B cell (primary cell): ENCODE measurements at places on chromosomes 13 and 19. TPM values are rescaled to one million over a fixed set of nuclear protein-coding genes. Genes with fewer than 3 reads are reported as not detected.

The MADCAM1 gene
- total RNA-seq, result 1.9 and 2.5 TPM in 2 replicates

The CEACAM19 gene
- not detected in 2 replicates for total RNA-seq

DNA sequence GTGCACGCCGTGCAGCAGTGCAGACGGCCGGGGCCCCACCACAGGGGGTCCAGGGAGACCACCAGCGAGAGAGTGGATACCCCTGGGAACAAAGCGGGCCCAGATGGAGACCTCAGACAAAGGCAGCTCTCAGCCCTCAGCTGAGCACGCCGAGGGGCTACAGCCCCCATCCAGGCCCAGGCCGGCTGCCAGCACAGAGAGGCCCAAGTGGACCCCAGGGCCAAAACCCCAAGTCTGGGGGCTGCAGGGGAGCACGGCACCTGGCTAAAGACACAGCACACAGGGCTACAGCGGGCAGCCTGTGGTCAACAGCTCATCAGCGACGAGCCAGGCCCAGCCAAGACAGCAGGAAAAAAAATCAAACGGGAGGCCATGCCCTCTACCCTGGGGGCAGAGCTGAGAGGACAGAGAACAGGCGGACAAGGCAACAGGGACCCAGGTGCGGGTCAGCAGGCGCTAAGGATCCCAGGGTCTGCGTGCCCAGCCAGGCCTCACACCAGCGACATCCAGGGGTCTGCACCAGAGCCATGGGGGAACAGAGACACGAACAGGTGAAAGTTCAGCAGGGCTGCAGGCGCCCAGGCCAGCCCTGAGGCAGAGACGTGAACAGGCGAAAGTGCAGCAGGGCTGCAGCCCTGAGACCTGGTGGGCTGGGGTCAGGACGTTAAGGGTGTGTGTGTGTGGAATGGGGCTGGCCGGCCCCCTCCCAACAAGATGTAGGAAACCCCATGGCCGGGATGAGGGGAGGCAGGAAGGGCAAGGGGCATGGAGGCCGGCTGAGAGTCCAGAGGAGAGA lies 34.3 kb downstream of the RASA3 start:
- no peak for DNase-seq

DNA sequence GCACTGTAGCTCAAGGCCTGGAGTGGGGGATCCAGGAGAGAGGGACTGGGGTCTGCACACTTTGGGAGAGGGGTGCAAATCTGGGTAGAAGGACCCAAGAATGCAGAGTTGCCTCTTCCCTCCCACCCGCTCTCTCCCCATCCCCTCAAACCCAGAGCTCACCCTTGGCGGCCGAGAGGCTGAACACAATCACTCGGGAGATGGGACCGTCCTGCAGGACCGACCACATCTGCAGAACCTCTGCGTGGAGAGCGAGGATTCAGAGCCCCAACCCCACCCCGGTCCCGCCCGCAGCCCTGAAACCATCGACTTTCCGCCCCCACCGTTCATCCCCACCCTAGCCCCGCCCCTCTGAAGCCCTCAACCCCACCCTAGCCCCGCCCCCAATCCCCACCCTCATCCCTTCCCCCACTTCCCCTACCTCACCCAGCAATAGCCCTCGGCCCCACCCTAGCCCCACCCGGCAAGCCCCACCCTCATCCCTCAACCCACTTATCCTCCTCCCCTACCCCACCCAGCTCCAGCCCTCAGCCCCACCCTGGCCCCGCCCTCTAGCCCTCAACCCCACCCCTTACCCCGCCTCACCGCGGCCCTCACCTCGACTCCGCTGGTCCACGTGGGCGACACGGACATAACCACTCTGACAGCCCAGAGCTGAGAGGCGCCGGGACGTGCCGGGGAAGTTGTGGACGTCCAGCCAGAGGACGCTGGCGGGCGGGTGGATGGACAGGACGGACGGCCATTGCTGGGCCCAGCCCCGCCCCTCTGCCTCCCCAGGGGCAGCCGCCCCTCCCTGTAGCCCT lies 4.1 kb downstream of the KPTN start:
- no peak for DNase-seq

DNA sequence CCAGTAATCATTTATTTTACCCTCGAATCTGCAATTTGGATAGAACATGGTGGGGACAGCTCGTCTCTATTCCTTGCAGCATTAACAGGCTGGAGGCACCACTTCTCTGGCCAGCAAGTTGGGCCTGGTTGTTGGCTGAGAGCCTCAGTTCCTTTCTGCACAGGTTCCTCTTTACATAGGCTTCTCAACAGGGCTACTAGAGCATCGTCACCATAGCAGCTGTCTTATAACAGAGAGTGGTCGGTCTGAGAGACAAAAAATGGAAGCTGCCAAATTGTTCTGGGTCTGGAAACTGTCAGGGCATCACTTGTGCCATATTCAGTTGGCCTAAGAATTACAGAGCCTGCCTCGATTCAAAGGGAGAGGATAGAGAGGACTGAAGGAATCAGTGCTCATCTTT lies 86.7 kb downstream of the DNAJC15 start:
- no peak for DNase-seq

The CPT1C gene
- total RNA-seq, result 1.7 TPM in 1 of 2 replicates, not detected in the other

GRCh38 chr19:455851-456546 lies 4.8 kb downstream of the SHC2 start:
- no peak for DNase-seq
